ENCODE measurements at places on chromosomes 12 and 14.
A peak's percentile ranks its signal among the peaks of the same experiment; 100 is the strongest.

GRCh38 chr12:74412606-74413230, 124.9 kb upstream of the ATXN7L3B start:
- peak; percentile 25 for DNase-seq

- no peak for DNase-seq
Observed at GRCh38 chr14:75823334-75823733, 158.5 kb downstream of the TGFB3 start.

DNA sequence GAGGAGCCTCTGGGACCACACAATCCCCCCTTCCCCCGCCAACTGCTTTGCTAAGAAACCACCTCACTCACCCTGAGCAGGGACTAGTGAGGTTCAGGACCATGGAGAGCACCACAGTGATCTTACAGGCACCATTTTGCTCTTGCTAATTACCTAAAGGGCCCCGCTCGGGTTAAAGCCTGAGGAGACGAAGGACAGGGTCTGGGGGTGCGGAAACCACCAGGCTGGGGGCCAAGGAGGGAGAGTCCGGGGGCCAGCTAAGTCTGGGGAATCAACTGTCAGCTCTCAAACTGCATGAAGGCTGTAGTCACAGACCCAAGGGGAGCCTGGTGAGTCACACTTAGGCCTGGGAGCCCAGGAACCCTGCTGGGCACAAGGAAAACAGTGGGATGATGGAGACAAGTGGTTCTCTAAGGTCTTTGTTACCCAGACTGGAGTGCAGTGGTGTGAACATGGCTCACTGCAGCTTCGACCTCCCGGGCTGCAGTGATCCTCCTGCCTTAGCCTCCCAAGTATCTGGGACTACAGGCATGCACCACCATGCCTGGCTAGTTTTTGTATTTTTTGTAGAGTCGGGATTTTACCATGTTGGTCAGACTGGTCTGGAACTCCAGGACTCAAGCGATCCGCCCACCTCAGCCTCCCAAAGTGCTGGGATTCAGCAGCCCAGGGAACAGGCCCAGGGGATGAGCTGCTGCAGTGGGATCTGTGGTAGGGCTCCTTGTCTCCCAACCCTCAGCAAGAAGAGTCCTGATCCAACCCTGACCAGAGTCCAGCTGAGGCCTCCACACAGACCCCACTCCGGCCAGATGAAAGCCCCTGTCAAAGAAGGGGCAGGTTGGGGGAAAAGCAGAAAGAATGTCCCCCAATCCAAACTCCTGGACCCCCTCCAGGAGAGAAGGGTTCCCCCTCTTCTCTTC, 98.8 kb downstream of the CALM1 start:
- DNase-seq: peak; percentile 75

- DNase-seq: no peak
Observed at GRCh38 chr14:54706769-54707168, 139.8 kb downstream of the SAMD4A start.

- no peak for DNase-seq
Observed at GRCh38 chr12:121318121-121318520, 21.6 kb upstream of the CAMKK2 start.

GRCh38 chr12:53198486-53199110, 8.5 kb downstream of the ITGB7 start:
- no peak for DNase-seq

GRCh38 chr14:88748288-88748687, 44.5 kb downstream of the EML5 start:
- DNase-seq: no peak

- DNase-seq: no peak
Observed at GRCh38 chr14:79730953-79731352, 480.4 kb downstream of the DIO2 start.

DNA sequence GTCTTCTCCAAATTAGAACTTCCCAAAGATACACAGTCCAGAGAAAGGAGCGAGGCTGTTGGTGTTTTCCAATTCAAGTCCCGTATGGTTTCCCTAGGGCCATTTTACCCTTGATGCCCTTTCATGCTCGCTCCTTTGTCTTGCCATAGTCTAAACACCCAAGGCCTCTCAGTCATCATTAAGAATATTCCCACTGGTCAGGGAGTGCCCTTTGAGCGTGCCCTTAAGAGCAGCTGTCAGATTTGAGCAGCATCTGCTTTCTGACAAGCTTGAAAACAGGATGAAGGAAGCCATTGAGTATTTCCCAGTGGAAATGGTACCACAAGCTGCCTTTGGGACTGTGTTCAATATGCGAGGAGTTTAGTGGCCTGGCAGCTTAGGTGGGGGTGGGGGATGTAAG, 10.4 kb upstream of the GALNT16 start:
- no peak for DNase-seq

DNA sequence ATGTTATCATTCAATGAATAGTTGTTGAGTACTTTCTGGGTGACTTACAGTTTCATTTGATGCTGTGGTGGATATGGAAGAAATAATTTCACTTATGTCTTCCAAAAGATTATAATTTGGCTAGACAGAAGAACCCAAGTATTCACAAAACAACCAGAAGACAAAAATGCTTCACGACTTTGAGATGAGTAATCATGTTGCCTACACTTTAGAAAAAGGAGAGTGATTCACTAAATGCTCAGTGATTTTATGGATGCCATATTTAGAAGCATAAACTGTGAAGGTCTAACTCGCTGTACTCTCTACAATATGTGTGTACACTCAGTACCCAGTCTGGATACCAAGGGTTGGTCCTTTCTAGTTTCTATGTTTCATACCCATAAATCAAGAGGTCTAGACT, 101.3 kb upstream of the E2F7 start:
- DNase-seq: no peak

DNA sequence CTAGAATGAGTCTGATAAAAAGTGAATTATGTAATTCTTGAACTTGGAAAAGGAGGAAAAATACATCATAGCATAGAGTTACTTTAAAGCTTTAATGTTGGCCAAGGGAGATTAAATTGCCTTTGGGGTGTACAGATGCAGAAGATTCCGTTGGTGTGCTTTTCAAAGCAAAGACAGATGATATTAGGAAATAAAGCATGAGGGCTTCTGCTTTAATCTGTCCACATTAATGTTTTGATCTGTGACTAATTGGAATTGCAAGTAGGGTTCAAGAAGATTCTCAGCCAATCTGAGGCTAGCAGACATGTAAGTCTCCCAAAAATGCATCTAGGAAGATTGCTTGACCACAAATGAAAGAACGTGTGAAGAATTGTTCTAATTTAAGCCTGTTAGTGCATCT, 35.2 kb downstream of the LGR5 start:
- DNase-seq: no peak

DNA sequence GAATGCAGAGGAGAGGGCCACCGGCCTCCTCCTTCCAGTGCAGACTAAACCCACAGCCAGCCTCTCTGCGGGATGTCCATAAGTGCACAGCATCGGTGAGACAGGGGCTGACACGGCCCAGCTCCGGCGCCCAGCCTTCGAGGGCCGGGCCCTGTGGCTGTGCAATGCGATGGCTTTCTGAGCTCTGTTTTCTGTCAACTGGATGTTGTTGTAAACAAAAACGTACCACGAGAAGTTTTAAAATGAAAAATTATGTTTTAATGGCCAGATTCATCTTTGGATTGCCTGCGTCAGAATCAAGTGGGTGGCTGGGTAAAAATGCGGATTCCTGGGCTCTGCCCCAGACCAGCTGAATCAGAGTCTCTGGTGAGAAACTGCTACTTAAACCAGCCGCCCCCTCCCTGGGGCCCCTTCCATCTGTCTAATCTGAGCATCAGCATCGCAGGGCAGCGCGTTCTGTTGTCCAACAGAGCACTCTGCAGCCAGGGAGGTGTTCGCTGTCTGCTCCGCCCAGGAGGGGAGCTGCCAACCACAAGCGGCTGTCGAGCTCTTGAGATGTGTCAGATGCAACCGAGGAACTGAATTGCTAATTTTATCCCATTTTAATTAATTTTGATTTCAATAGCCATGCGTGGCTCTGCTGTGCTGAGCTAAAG, 133.4 kb downstream of the RFLNA start:
- DNase-seq: peak; percentile 97

GRCh38 chr12:105499205-105499604, 168.7 kb downstream of the C12orf75 start:
- DNase-seq: peak; percentile 62

GRCh38 chr14:100051543-100051942, 13.7 kb upstream of the EVL start:
- no peak for DNase-seq

Measured in mesenchymal stem cell (in vitro differentiated cells and primary cell).